IgD-negative memory B cell (primary cell): ENCODE measurements at places on chromosomes 2 and 18. TPM values are rescaled to one million over a fixed set of nuclear protein-coding genes. Genes with fewer than 3 reads are reported as not detected.

Gene CFAP65
- polyA plus RNA-seq: not detected

Gene MEX3C
- 4.8 TPM for polyA plus RNA-seq

Gene ABCB11
- polyA plus RNA-seq: not detected

Gene LYPD6
- not detected for polyA plus RNA-seq

Gene REG3A
- polyA plus RNA-seq: not detected

Gene STAT4
- polyA plus RNA-seq: 1.9 TPM

Gene KIF1A
- not detected for polyA plus RNA-seq

Gene CD8A
- polyA plus RNA-seq: 1.4 TPM

Gene NOL4
- not detected for polyA plus RNA-seq

Gene SDC1
- 1.3 TPM for polyA plus RNA-seq

Gene ARHGEF33
- not detected for polyA plus RNA-seq

Gene GBX2
- polyA plus RNA-seq: not detected

Gene BOLL
- not detected for polyA plus RNA-seq

Gene CD8B2
- polyA plus RNA-seq: not detected

Gene LYPD1
- polyA plus RNA-seq: not detected

Gene RAB6C
- polyA plus RNA-seq: not detected

Gene CHRNA1
- 0.40 TPM for polyA plus RNA-seq

Gene RIT2
- not detected for polyA plus RNA-seq

Gene NR4A2
- 22.7 TPM for polyA plus RNA-seq

Gene ZSWIM2
- not detected for polyA plus RNA-seq

Gene ZNF513
- polyA plus RNA-seq: 4.8 TPM

Gene HOXD10
- not detected for polyA plus RNA-seq

Gene STON1
- polyA plus RNA-seq: 0.06 TPM

Gene CCL20
- not detected for polyA plus RNA-seq

Gene CNTNAP5
- polyA plus RNA-seq: not detected
